ENCODE measurements at places on chromosomes 7 and 10.

GRCh38 chr7:22675917-22676343, 51.1 kb upstream of the IL6 start:
- peaks cover 28% of the 10 kb centered on the region for H3K4me1 ChIP-seq
- no peaks in the 10 kb centered on the region for H3K27me3 ChIP-seq
- H3K27ac ChIP-seq = no peak overlapping the region
- no peak for DNase-seq

GRCh38 chr7:78852951-78853350, 600.5 kb downstream of the MAGI2 start:
- DNase-seq = no peak
- H3K27ac ChIP-seq = no peak overlapping the region
- H3K4me1 ChIP-seq = no peaks in the 10 kb centered on the region
- H3K27me3 ChIP-seq = no peaks in the 10 kb centered on the region

DNA sequence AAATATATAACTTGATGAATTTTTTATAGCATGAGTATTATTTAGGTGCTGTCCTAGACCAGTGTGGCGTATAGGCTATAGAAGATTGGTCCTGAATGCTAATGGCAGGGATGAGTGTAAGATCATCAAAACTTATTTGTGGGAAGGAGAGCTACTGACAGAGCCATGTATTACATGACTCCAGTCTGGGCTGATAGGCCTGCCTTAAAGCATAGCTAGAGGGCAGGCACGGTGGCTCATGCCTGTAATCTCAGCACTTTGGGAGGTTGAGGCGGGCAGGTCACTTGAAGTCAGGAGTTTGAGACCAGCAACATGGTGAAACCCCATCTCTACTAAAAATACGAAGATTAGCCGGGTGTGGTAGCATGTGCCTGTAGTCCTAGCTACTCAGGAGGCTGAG, 198.1 kb upstream of the KLF14 start:
- no peak for DNase-seq
- H3K27ac ChIP-seq = no peak overlapping the region
- H3K4me3 ChIP-seq = no peak overlapping the region
- no peaks in the 10 kb centered on the region for H3K27me3 ChIP-seq
- H3K4me1 ChIP-seq = peaks cover 2% of the 10 kb centered on the region
- H3K36me3 ChIP-seq = peaks cover 19% of the 10 kb centered on the region

DNA sequence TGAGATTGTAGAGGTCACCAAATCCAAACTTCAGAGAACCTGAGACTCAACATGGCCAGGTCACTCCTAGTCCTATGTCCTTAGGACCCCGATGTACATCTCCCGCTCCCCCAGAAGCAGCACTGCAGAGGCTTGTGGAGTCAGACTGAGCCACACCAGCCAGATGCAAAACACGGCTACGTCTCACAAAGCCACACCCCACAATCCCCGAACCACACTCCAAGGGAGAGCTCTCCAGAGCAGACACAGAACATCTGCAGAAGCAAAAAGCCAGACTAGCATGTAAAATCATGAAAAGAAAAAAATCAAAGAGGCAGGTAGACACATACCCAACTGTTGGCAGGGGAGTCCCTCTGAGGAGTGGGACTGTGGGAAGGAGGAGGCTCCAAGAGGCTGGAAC, 104.9 kb downstream of the CTBP2 start:
- peaks cover 16% of the 10 kb centered on the region for H3K27me3 ChIP-seq
- no peak overlapping the region for H3K4me3 ChIP-seq
- no peaks in the 10 kb centered on the region for H3K36me3 ChIP-seq
- no peak for DNase-seq
- H3K4me1 ChIP-seq = peaks cover 10% of the 10 kb centered on the region

DNA sequence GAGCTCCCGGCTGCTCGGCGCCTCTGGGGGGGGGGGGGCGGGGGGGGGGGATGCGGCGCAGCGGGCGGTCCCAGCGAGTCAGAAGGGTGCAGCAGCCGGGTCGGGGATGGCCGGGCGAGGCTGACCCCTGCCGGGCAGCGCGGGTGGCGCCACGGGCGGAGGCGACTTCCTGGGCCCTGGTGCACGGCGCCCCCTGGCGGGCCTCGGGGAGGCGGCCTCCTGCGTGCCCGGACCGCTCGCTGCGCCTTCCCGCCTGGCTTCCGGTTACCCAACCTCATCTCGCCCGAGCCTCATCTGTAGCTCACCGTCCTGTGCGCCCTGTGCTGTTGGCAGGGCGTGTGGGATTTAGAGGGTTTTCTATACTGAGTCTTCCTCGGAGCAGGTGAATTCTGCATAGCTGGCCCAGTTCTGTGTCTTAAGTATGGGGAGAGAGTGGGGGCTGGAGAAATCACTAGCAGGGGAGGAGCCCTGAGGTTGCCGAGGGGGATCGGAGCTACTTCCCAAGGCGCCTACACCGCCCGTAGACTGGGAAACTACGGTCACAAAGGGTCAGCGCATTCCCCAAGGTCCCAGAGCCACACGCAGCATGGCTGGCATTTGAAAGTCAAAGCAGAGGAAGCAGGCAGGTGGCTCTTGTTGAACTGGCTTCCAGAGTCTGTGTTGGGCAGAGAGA, 28.3 kb upstream of the WDFY4 start:
- no peaks in the 10 kb centered on the region for H3K27me3 ChIP-seq
- H3K27ac ChIP-seq = no peak overlapping the region
- DNase-seq = peak; percentile 90
- peaks cover 11% of the 10 kb centered on the region for H3K4me1 ChIP-seq
- no peaks in the 10 kb centered on the region for H3K36me3 ChIP-seq

- no peaks in the 10 kb centered on the region for H3K27me3 ChIP-seq
- peaks cover 10% of the 10 kb centered on the region for H3K4me1 ChIP-seq
- no peaks in the 10 kb centered on the region for H3K36me3 ChIP-seq
- H3K4me3 ChIP-seq = no peak overlapping the region
- no peak overlapping the region for H3K27ac ChIP-seq
- no peak for DNase-seq
Observed at GRCh38 chr7:2604608-2605174, 27.1 kb upstream of the TTYH3 start.

- H3K27me3 ChIP-seq = no peaks in the 10 kb centered on the region
- H3K4me1 ChIP-seq = no peaks in the 10 kb centered on the region
- H3K36me3 ChIP-seq = no peaks in the 10 kb centered on the region
- DNase-seq = no peak
Observed at GRCh38 chr10:7015457-7015856, 395.4 kb downstream of the SFMBT2 start.

- no peak overlapping the region for H3K4me3 ChIP-seq
- H3K36me3 ChIP-seq = no peaks in the 10 kb centered on the region
- H3K27ac ChIP-seq = no peak overlapping the region
Observed at GRCh38 chr10:31219306-31219705, 99.7 kb upstream of the ZEB1 start.

Data from GM12878 (cell line).